ENCODE measurements at places on chromosomes 5 and 9.

DNA sequence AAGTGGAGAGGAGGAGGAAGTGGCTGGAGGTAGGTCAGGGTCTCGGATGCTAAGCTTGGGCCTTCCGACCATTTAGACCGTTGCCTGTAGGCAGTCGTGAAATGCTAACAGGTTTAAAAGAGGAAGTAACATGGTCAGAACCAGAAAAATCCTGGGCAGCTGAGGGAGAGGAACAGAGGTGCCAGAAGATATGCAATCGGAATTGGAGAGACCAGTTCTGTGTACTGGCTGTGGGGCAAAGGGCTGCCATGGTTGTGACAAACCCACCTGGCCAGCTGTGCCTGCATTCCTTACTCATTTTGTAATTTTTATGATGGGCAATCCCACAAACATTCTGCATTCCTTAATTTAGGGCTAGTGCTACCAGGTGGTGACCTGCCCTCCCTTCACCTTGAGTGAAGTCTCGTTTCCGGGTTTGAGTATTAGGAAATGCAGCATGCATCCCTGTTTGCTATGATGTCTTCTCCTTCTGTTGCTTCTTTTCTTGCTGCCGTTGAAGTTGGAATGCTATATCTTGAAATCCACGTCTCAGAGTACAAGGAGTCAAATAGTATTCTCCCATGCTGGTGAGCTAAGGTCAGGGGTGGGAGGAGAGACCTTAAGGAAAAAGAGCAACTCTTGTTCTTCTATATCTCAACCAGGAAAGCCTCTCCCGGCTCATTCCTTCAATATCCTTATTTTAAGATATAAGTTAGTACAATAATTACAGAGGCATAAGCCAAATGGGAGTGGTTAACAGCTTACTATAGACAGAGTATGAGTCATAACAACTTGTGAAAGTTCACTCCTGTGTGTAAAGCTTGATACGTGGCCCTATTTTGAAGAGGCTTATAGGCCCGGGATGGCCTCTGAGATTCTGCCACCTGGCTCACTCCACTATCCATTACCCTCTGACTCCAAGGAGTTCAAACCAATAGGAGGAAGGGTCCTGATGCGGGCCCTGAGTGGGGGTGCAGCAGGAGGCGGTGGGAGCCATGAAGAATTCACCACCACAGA, 37.0 kb downstream of the B4GALT1 start:
- DNase-seq = no peak

GRCh38 chr9:133204335-133204992, 4.6 kb downstream of the OBP2B start:
- DNase-seq = no peak

DNA sequence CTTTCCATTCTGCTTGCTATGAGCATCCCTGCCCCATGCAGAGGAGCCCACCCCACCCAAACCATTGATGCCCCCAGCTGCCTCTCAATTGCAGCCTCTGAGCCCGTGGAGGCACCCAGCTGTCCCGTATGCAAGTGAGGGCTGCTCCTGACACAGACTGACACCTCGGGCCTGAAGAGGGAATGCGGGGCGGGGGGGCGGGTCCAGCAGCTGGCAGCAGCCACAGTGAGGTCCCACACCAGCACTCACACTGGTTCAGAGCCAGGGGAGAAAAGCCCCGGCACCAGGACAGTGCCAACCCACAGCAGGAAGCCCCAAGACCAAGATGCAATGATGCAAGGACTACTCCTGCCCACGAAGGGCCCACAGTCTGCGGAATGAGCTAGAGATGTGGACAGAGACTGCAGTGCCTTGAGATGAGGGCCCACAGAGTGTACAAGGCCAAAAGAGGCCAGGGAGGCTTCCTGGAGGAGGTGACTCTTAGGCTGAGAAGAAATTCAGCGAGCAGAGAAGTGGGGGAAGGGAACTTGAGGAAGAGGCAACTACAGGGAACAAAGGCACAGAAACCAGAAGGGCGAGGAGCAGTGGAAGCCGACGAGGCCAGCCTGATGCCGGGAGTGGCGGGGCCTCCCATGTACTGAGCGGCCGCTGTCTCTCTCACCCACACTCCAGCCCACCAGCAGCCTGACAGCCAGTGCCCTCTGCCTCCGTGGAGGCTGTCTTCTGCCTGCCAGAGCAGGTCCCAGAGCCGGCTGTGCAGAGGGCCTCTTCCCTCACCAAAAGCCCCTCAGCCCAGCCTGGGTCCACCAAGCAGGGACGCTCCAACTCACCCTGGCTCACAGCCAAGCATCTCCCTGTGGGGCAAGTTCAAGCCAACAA, 9.2 kb downstream of the EEIG1 start:
- DNase-seq = no peak

DNA sequence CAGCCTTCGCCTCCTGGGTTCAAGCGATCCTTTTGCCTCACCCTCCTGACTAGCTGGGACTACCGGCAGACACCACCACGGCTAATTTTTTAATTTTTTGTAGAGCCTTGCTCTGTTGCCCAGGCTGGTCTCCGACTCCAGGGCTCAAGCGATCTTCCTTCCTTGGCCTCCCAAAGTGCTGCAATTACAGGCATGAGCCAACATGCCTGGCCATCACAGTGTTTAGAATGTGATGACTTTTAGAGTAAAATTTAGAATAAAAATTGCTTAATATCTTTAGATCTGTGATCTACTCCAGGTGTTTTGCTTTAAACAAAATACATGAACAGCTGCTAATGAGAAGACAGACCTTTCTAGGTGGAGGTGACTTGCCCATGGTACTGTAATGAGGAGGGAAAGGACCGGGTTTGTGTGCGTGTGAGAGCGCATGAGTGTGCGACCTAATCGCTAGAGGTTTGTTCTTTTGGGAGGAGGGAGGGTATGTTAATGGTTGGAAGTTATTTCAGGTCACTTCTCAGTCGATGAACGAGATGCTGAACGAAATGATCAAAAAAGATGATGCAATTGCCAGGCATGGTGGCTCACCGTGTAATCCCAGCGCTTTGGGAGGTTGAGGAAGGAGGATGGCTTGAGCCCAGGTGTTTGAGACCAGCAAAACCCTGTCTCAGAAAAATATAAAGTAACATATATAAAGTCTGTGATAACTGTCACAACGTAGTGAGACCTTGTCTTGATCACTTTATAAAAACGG, 2.0 kb downstream of the CNOT6 start:
- no peak for DNase-seq

DNA sequence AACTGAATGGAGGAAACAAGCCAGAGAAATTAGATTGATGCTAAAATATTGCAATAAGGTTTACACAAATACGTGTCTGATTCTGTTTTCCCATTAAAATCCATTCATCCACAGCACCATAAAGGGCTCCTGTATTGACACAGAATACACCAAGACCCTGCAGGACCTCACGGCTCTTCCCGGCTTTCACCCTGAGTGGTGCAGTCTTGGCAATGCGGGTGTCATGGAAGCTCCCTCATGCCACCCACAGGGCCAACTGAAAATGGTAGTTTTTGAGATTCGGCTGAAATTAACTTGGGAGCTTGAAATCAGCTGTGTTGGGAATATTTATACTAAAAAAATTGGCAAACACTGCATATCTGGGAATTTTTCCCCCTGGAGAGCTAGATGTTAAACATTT, 17.3 kb upstream of the EXOC3 start:
- DNase-seq = no peak

GRCh38 chr9:5515261-5515650, 4.9 kb downstream of the PDCD1LG2 start:
- no peak for DNase-seq

DNA sequence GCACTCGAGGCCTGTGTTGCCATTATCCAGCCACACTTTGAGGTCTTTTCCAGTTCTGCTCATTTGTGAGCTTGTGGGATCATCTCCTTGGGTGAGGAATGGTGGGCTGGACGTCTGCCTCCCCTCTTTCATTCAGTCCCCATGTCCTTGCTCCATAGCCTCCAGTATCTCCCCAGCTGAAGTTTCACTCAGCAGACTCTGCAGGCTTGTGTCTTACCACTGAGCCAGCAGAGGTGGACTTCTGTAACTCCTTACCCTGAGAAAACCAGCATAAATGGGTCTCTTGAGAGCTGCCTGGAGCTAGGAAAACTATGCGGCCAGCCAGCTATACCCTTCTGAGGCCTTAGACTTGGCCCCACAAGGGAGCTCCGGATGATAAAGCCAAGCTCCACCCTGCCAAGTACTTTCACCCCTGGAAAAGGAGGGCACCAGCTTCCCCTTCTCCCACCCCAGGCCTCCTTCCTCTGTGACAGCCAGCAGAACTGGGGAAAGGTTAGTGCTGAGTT, 12.2 kb downstream of the IRF1 start:
- DNase-seq = no peak

GRCh38 chr5:43730832-43731342, 127.9 kb downstream of the NNT start:
- DNase-seq = no peak

GRCh38 chr9:107862323-107862722, 372.8 kb upstream of the KLF4 start:
- no peak for DNase-seq

DNA sequence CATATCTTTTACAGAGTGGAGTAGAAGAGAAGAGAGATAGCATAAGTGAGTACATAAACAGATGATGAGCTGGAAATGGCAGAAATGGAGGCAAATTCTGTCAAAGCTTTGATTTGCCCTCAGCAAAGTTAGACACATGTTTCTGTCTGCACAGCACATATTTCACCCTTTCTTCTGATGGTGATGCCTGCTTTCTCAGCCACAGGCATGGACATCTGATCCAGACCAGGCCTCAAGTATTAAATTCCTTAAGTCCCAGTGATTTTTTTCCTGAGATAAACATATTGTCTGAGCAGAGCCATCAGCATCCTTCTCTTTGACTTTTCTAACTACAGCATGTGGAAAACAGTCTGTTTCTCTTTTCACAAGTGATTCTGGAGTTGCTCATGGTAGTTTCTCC, 409.8 kb downstream of the MAN2A1 start:
- DNase-seq = no peak

- no peak for DNase-seq
Observed at GRCh38 chr5:146852089-146852488, 26.5 kb downstream of the PPP2R2B start.

DNA sequence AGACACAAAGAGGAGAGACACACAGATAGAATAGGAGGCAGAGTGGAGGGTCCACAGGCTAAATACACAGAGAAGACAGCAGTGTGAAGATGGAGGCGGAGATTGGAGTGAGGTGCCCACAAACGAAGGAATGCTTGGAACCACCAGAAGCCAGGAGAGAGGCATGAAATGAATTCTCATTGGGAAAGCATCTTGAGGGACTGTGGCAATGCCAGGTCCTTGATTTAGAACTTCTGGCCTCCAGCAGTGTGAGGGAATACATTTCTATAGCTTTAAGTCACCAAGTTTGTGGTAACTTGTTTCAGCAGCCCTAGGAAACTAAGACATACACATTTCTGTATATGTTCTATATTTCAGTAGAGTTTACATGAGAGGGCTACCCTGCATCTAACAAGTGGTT, 396.6 kb upstream of the ZNF608 start:
- DNase-seq = no peak

DNA sequence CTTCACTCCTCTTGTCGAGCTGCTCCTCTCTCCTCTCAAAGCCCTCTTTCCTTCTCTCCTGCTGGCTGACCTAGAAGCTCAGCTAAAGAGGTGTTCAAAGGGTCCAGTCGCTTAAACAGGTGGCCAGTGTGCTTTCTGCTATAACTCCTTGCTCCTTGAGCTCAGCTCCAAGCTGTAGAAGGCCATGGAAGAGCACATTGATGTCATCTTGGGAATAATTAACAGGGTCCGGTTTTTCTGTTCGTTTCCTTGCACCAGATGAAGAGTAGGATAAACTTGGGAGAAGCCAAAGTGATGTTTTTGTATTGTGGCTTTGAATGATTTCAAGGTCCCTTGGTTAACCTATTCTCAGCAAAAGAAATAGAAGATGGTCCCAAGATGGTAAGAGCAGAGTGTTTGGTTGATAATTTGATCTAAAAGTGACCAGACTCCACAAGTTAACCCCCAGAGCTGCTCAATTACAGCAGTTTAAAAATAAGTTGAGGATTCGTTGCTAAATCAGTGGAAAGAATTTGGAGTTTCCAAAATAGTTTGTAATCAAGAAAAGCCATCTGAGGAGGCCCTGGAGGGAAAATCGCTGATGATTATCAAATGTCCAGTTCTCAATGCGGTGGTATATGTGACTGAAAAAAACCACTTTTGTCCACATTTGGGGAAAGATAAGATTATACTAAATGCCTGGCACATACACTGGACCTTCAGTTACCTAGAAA, 148.1 kb downstream of the DOCK8 start:
- no peak for DNase-seq

DNA sequence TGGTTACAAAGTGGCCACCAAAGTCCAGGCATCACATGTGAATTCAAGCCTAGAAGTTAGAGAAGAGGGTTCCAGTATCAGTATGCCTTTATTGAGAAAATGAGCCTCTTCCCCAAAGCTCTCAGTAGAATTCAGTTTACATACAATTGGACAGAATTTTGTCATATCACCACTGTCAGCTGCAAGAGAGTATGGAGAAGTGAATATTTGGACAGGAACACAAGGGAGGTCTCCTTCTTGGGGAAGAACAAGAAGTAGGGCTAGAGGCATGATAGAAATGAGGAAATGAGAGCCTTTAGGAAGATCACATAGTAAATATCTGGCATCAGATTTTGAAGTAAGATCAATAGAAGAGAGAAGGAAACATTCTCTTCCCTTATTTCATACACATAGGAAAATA, 27.8 kb upstream of the VLDLR start:
- DNase-seq = no peak

GRCh38 chr5:166772770-166773169, 1518.7 kb upstream of the WWC1 start:
- no peak for DNase-seq

Measured in NCI-H2227 treated with DMSO at 0.1 percent for 48 hours (cell line).